ENCODE measurements at places on chromosomes 4 and X. TPM values are rescaled to one million over a fixed set of nuclear protein-coding genes. Genes with fewer than 3 reads are reported as not detected.

ATG4A gene
- 33.0 TPM for total RNA-seq

NLGN3 gene
- 0.19 TPM for total RNA-seq

SPANXC gene
- total RNA-seq = not detected

ZFP42 gene
- 0.16 TPM for total RNA-seq

RNF128 gene
- 0.06 TPM for total RNA-seq

NKX3-2 gene
- total RNA-seq = not detected

HTN1 gene
- total RNA-seq = not detected

FGFRL1 gene
- 4.9 TPM for total RNA-seq

DUSP21 gene
- not detected for total RNA-seq

CXorf58 gene
- total RNA-seq = not detected

KCND1 gene
- total RNA-seq = 0.32 TPM

FGFBP1 gene
- not detected for total RNA-seq

ADAM29 gene
- total RNA-seq = 0.06 TPM

RNF175 gene
- total RNA-seq = 0.06 TPM

GSTCD gene
- total RNA-seq = 9.7 TPM

SPP1 gene
- total RNA-seq = not detected

MMAA gene
- 2.1 TPM for total RNA-seq

CDX4 gene
- not detected for total RNA-seq

IBSP gene
- not detected for total RNA-seq

GRID2 gene
- total RNA-seq = not detected

FAM9B gene
- not detected for total RNA-seq

RTL5 gene
- 1.1 TPM for total RNA-seq

RHOXF2 gene
- not detected for total RNA-seq

ERCC6L gene
- total RNA-seq = 3.1 TPM

EOLA2 gene
- 12.1 TPM for total RNA-seq

GAB1 gene
- 15.1 TPM for total RNA-seq

AMBN gene
- total RNA-seq = not detected

NPY1R gene
- not detected for total RNA-seq

LINC00632 gene
- total RNA-seq = 0.49 TPM

IQCM gene
- total RNA-seq = not detected

MAGEA3 gene
- total RNA-seq = not detected

MAOB gene
- total RNA-seq = not detected

NMU gene
- not detected for total RNA-seq

POF1B gene
- total RNA-seq = 3.0 TPM

VCX gene
- not detected for total RNA-seq

HPGD gene
- total RNA-seq = not detected

POLA1 gene
- total RNA-seq = 14.4 TPM

CXCL8 gene
- total RNA-seq = 18.1 TPM

CT45A3 gene
- not detected for total RNA-seq

FGF5 gene
- 0.25 TPM for total RNA-seq

NPY2R gene
- total RNA-seq = 0.13 TPM

REPS2 gene
- 1.1 TPM for total RNA-seq

MAGEC3 gene
- not detected for total RNA-seq

TEX13C gene
- not detected for total RNA-seq

XPNPEP2 gene
- not detected for total RNA-seq

SLC49A3 gene
- total RNA-seq = 5.9 TPM

HSFX1 gene
- total RNA-seq = 0.16 TPM

APBB2 gene
- total RNA-seq = 79.8 TPM

PABPC4L gene
- total RNA-seq = 1.4 TPM

PCDH18 gene
- 1.6 TPM for total RNA-seq

CCDC120 gene
- 1.7 TPM for total RNA-seq

ZNF711 gene
- total RNA-seq = 0.16 TPM

VSIG4 gene
- total RNA-seq = not detected

FRG2 gene
- under 0.01 TPM for total RNA-seq

All from bladder microvascular endothelial cell (primary cell).